Activated T-helper 9 cell treated with anti-CD3 and anti-CD28 coated beads, Interleukin-2, amount 50 U/mL, for 16 hours (primary cell): ENCODE measurements at places on chromosomes 2 and 18.

DNA sequence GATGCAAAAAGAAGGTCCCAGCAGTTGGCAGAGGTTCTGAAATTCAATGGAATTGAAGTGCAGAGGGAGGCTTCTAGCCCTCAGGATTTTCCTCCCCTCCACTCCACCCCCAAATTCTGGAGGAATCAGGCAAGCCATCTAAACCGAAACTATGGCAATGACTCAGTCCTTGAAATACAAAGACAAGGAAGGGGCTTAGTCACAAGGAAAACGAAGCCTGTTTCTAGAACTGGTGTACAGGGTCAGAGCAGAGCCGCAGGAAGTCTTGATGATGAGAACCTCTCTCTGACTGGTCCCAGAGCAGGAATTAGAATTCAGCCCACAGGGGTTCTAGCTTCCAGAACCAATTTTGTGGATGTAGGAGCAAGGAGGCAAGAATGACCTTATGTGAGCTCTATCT, 111.7 kb upstream of the SCN1A start:
- no peak for DNase-seq

DNA sequence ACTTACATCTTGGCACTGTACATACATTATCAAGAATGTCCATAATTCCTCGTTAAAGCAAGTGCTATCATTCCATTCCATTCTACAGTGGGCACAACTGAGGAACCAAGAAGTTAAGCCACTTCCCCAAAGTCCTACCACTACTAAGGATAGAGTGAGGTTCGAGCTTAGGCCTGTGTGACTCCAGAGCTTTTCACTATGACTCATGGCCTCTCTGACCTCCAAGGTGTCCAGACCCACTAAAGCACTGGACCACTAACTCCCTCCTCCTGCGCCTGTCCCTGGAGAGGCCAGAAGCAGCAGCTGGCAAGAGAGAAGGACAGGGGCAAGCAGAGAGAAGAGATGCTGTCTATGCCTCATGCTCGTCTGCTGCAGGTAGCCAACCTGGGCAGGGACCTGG, 117.0 kb downstream of the ZBTB7C start:
- DNase-seq: no peak

DNA sequence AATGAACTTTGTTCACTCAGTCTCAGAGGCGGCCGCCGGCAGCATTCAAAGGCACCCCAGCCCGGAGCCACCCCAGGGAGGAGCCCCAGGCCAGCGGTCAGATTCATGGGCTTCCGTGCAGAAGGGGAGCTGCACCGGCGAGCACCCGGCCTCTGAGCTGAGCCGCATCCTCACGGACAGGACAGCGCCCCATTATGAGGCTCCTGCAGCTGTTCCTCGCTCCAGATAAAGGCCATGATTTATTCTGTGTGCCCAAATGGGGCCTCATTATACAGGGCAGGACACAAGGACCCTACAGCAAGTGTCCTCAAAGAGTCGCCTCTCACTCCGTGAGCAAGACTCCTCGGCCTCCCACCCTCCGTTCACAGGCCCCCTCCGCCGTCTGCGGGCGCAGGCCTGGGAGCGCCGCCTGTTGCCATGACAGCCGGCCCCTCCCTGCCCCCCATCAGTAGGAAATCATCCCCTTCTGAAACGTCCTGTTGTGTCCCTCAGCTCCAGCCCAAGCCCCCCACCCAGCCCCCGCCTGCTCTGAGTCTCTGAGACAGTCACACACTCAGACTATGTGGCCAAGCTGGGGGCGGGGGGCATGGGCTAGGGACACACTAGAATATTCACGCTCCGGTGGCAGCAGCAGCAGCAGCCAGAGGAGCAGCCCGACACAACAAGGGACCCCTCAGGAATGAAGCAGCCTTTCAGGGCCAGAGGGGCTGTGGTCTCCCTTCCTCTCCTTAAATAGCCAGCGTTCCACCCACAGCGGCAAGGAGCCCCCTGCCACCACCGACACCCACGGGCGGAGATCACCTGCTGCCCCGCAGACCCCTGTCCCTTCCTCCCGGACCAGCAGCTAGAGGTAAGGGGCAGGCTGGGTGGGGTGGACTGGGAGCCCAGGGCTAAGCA, at the start of gene GPR17:
GPR17 (plus strand) TSS at position 759 of the 897 bp plus-strand sequence. CDS start 4,583 bp downstream, outside the sequence.
- DNase-seq: no peak

DNA sequence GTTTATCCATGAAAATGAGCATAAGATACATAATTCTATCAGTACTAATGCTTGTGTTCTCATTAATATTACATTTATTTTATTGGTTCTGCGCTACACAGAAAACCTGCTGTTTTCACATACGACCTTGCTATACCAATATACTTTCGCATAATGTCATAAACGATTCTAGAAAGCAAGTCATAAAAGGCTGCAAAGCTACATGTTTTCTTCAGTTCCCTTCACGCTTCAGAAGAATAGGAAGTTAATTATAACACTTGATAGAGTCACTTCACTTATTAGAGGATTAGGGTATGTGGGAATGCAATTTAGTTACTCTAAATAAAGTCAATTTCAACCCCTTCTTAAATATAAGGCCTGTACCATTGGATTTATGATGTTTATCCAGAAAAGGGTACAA, 29.0 kb downstream of the PSME4 start:
- no peak for DNase-seq

GRCh38 chr2:169928463-169928864, 101.2 kb downstream of the UBR3 start:
- no peak for DNase-seq

- no peak for DNase-seq
Measured at GRCh38 chr2:189837326-189837725, 53.1 kb downstream of the PMS1 start.

DNA sequence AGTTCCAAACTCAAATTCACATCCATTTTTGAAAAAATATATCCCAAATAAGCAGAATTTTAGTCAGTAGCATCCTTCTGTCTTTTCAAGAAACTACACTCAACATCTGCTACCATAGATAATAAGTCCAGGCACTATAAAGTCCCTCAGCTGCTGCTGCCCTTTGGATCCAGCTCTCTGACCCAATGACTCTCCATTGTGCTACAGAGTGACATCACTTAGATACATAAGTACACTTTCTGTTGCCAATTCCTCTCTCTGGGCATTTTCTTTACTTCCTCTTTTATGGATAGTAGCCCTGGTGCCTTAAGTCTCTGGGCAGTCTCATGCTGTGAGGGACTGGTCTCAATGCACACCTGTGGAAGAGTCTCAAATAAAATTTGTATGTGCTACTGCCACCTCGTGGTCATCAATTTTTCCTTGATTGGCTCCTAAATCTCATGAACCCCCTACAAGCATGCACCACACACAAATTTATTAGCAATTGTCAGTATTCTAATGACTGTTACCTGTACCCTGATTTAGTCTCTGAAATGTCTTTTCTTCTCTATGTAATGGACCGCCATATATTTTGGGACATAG, 219.2 kb downstream of the LRP1B start:
- DNase-seq: no peak

GRCh38 chr2:134402410-134402809, 148.5 kb downstream of the MGAT5 start:
- DNase-seq: no peak

- DNase-seq: no peak
Measured at GRCh38 chr2:5370158-5370557, 322.0 kb upstream of the SOX11 start.

DNA sequence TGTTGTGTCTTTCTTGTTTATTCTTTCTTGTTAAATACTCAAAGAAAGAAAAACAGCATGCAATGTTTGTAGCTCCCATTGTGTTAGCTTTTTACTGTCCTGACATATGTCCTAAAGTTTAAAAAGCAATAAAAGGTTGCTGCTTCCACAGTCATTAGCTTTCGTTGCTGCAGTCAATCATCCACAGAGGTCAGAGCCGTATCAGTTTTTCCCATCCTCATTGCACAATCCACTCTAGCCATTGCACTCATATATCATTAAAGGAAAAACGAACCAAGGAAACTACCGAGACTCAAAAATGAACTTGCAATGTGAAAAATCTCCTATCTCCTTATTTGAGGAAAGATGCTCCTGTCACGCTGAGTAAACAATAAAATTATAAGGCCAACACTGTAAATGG, 954.1 kb downstream of the DPP10 start:
- no peak for DNase-seq

GRCh38 chr2:159012142-159012541, 43.7 kb downstream of the TANC1 start:
- DNase-seq: no peak

- no peak for DNase-seq
Measured at GRCh38 chr2:128172191-128172590, 81.2 kb downstream of the UGGT1 start.

- DNase-seq: no peak
Measured at GRCh38 chr2:113184531-113185230, 10.9 kb downstream of the PSD4 start.

GRCh38 chr2:45212953-45213635, 203.8 kb upstream of the SIX2 start:
- no peak for DNase-seq

DNA sequence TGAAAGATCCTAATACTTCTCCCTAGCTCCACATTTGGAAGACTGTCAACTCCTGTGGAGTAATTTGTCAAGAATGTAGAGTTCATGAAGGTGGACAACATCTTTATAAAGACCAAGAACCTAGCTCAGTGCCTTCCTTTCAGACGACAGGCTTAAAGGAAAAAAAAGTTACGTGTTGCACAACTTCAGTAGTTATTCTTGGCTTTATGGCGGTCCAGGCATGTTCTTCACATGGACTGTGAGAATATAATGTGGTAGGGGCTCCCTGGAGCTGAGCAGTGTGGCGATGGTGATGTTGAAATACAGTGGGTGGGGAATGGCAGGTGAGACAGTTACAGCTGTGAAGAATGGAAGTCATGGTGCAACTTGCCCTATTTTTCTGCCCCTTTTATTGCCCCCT, 3.9 kb downstream of the TAF1B start:
- no peak for DNase-seq
